ENCODE measurements at places on chromosomes 7 and 10.

GRCh38 chr10:68601501-68602265 is 41.5 kb downstream of the TET1 start:
- DNase-seq: peak; percentile 1

GRCh38 chr10:30834153-30834552 is 197.5 kb downstream of the ZNF438 start:
- DNase-seq: no peak

DNA sequence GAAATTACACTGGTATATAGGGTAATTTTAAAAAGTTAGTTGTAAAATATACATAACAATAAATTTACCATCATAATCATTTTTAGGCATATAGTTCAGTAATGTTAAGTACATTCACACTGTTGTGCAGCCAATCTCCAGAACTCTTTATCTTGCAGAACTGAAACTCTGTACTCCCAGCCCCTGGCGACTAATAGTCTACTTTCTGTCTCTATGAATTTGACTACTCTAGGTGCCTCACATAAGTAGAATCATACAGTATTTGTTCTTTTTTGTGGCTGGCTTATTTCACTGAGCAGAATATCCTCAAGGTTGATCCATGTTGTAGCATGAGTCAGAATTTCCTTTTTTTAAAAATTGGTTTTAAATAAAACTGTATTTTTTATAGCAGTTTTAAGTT is 41.4 kb downstream of the NRF1 start:
- no peak for DNase-seq

DNA sequence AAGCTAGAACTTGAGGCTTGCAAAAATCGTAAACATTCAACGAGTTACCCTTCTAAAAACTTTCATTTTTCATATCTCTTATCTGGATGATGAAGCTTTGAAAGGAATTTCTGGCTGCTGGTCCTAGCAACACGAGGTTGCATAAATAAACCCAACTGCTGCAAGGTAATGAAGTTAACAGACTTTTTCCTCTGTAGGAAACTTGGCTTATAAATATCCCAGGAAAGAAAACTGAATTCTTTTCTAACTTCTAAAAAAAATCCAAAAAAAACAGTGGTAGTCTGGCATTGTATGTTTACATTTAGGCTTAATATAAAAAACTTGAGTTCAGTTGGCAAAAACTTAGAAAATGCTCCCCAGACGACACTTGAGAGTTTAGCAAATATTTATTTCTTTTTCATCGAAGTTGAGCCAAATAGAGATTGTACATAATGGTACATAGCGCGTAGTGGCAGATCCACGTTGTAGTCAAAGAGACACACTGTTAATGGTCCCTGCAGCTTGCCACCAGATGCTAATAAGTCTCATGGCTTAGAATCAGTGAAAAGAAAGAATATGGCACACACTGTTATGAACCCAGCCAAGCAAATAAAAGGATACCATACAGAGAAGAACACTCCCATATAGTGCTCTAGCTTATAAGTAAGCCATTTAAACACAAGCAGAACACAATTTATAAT is 200.3 kb upstream of the PCLO start:
- no peak for DNase-seq

GRCh38 chr7:84677117-84677732 is 482.6 kb upstream of the SEMA3A start:
- DNase-seq: no peak

DNA sequence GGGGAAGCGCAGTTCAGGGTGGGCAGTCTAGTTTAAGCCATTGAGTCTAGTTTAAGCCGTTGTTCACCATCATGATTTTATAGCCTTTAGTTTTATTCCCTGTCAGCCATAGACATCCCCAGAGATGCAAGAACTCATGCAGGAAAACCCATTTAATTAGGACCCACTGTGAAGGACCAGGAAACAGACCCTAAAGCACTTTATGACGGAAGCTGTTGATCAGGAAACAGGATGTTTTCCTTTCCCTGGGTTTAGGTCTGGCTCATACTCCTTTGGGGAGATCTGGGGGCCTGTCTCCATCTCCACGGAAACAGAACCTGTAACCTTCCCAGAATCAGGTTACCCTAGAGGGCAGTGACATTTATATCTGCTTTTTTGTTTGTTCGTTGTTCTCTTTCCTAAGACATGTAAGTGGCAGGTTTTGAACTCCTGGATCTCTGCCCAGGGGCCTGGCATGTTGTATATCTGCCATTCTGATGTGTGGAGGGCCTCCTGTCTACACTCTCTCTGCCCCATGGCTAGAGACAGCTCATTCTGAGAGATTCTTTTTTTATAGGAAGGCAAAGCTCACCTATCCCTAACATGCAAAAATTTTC is 657.2 kb upstream of the GALNT17 start:
- no peak for DNase-seq

DNA sequence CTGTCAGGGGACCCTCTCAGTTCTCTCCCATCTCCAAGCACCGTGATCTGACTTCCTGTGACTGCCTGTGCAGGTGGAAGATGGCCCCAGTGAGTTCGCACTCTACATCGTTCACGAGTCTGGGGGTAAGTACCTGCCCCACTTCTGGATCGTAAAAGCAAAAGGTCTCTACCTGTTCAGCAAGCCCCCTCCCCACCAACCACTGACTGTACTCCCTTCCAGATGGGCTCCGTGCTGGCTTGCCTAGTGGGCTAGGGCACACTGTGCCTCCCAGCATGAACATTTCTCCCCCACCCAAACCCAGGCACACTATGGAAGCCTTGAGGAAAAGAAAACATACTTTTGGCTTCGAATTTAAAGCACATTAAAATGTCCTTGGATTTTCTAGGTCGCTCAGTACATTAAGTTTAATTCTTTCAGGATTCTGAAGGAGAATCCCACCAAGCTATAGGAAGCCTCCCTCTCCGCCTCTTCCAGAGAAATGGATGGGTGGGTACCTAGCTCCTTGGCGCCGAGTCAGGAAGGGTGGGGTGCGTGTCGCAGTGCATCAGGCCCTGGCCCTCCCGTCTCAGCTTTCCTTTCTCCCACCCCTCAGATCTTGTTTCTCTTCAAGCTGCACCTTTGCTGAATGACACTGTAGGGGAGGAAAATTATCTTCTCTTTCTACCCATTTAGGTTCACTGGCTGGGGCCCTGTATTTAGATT is 11.0 kb upstream of the ZNF22 start:
- no peak for DNase-seq

DNA sequence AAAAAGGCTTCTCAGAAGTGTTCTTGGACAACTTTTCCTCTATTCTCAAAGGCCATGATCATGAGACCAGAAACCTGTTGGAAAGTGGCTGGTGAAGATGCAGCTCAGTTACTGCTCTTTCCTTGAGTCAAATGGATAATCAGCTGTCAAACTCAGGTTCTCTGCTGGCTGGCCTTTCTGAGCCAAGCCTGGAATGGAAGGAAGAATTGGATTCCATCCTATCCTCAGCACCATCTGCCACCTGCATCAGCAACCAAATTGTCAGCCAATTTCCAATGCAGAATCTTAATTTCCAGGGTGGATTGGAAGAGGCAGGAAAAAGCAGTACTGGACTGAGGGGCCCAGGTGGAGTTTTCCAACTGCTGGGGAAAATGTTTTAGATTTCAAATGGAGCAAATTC is 631.7 kb downstream of the KCNMA1 start:
- no peak for DNase-seq
